Hypothalamus (tissue), 51 donors: ENCODE measurements at places on chromosomes 3 and 15.
A peak's percentile ranks its signal among the peaks of the same experiment; 100 is the strongest.

- no peak for DNase-seq
Measured at GRCh38 chr3:55626279-55626665, 139.2 kb upstream of the WNT5A start.

DNA sequence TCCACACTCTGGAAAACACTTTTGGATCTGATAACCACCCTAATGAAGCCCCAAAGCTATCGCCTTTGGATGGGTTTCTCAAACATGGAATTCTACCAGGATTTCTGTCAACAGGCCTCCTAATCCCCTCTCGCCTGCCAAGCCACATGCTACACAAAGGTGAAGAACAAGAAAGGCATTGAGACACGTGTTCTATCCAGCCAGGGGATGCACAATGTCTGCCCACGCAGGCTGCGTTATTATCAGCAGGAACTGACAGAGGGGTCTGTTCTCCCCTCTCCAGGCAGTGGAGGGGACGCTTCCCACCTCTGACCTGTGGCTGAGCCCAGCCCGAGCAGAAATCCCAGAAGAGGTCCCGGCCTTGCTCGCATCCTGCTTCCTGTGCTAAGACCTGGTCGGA lies 45.4 kb upstream of the THBS1 start:
- DNase-seq: no peak

DNA sequence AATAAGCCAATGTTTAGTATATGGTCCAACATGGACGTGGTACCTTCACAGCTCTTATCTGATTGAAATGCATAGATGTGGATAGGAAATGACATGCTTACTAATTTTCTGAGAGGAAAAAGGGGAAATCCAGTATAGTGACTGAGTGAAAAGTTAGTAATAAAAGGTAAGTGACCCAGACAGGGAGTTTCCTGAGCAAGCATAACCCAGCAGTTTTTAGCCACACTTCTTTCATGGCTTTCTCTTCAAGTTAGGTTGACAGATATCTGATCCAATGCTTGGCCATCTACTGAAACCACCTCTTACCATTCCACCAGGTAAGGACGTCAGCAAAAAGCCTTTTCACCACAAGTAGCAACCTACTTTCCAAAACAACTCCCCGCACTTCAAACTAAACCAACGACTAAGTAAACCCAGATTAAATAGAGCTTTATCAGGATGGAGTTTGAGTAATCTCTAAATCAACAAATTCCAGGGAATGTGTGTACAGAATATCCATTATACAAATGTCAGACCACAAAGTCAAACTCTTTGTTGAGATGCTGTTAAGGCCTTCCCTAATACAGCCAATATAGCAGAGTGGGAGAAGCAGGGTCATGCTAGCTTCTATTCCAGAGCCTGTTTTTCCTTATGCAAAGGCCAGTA lies 329.7 kb downstream of the RORA start:
- no peak for DNase-seq

DNA sequence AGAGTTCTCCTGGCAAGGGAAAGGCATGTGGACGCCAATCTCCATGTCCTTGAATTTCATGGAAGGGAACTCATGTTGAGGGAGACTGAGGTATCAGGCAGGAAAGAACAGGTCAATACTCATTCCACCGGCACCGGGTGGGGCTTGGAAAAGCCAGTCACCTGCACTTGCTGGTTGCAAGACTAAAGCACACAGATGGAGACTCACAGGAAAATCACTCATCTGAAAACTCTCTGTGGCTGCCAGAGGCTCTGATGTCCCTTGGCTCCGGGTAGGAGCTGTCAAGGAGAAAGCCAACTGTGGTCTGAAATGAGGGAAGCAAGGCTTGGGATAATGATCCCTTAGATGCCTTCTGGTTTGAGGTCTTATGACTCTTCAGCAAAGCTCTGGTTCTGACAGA lies 8.7 kb upstream of the CGNL1 start:
- no peak for DNase-seq

- DNase-seq: no peak
Measured at GRCh38 chr3:133457025-133457424, 57.2 kb downstream of the BFSP2 start.

DNA sequence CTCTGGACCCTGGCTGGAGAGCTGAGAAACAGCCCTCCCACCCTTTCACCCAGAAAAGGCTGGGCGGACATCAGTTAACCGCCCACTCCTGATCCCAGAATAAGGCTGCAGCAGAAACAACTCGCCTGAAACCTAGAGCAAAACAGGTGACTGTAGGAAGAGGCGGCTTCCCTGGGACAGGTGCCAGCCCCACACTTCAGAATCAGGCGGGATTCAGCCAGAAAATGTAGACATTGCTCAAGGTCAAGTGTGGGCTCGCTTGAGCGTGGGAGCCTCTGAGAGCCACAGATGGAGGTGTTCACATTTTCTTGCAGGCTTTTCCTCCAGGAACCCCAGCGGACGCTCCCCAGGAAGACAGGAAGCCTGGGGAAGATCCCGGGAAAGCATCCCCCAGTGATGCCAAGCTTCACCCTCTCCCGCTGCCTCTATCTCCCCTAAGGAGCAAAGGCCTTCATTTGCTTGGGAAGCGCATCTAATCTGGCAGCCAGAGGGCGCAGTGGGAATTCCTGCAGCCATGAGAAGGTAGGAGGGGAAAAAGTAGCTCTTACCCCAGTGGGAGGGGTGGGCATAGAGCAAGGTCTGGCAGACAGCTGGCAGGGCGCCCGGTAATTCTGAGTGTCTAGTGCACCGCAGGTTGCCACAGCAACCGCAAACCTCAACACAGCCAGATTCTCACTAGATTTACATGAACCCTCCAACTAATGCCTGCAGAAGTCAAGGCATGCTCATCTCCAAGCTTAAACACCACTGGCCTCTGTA lies 77.7 kb downstream of the OCA2 start:
- DNase-seq: peak; percentile 70

DNA sequence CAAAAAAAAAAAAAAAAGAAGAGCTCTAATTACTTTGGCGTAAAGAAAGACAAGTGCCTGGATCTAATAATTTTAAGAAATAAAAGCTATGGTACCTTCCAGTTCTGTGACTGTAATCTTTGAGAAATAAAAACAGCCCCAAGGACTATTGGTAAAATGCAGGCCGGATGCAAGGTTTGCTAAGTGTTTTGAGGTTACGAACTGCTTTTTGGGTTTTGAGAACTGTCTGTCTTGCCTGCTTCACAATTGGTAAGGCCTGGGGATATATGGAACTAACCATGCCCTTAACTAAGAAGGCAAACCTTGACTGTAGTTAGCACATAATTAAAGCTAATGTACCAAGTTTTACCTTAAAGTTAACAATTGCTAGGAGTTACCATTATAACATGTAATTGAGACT lies 388.4 kb upstream of the CBLB start:
- DNase-seq: no peak

- no peak for DNase-seq
Measured at GRCh38 chr15:20357481-20358065, 184.0 kb downstream of the GOLGA6L6 start.
